ENCODE measurements at places on chromosomes 16 and 17.

DNA sequence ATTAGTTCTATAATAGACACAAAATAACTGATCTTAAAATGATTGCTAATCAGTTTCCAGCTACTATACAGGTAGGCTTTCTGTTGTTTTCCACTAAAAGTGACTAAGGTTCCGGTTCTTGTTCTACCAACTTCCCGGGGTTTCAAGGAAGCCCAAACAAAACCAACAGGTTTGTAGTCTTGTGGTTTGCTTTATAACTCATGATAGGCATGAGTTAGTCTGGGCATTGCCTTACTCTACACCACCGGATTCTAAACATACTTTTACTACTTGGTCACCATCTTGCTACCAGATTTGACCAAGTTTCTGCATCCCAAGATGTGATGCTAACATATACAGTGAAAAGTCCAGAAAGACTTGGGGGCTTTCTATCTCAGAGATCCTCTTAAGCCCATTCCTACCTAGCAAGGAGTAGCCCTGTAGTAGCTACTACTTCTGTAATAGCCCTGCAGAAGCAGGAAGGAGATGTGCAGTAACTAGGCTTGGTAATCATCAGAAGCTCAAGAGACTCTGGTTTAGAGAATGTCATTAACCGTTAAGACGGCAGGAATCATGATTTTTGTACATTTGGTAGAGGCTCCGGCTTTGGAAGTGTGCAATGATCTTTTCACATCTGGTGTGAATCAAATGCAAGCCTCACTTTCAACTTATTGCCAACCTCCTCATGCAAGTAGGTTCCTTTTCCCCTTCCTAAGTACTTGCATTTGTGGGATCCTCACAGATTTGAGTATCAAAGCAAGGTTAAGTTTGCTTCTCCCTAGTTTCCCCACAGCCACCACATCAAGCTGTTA, 1.6 kb downstream of the FAM117A start:
- DNase-seq = no peak

GRCh38 chr17:3626831-3627768, 8.9 kb downstream of the SHPK start:
- no peak for DNase-seq

GRCh38 chr16:51545951-51546350, 394.9 kb upstream of the SALL1 start:
- DNase-seq = no peak

DNA sequence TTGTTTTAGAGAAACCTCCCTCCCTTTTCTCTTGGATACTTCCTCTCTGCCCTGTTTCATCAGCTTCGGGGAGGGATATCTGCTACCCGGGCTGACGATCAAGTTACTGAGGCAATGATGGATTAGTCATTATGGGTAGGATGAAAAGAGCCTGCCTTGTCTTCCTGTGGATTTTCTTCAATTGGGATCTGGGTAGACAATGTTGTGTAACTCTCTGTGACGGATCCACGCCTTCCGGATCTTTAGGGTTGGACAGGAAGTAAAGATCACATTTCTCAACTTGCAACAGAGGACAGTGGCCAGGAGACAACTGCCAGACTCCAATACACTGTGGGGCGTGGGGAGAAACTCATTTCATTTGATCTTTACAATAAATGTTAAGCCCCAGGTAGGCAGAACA, 11.3 kb upstream of the CHST6 start:
- DNase-seq = no peak
